ENCODE measurements at places on chromosomes 2 and 18.
A peak's percentile ranks its signal among the peaks of the same experiment; 100 is the strongest.

DNA sequence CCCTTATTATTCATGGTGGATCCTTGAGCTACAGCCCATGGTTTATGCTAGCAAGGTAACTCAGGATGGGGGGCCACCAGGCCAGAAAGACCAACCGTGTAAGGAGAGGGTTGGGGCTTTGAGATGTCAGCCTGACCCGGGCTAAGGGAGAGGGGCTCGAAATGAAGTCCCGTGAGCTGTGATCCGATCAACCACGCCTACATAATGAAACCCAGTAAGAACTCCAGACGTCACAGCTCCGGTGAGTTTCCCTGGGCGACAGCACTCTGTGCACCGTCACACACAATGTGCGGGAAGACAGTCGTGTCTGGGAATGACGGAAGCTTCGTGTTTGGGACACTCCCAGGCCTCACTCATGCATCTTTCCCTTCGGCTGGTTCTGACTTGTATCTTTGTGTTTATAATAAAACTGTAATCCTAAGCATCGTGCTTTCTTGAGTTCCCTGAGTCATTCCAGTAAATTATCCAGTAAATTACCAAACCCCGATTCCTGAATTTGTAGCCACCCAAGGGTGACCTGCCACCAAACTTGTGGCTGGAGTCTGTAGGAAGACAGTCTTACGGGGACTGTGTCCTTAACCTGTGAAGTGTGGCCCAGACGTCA lies 44.2 kb downstream of the CYP27C1 start:
- no peak for DNase-seq

GRCh38 chr2:51299370-51299769 lies 267.4 kb upstream of the NRXN1 start:
- DNase-seq, result no peak

GRCh38 chr18:48029296-48029986 lies 99.0 kb upstream of the SMAD2 start:
- DNase-seq, result no peak

DNA sequence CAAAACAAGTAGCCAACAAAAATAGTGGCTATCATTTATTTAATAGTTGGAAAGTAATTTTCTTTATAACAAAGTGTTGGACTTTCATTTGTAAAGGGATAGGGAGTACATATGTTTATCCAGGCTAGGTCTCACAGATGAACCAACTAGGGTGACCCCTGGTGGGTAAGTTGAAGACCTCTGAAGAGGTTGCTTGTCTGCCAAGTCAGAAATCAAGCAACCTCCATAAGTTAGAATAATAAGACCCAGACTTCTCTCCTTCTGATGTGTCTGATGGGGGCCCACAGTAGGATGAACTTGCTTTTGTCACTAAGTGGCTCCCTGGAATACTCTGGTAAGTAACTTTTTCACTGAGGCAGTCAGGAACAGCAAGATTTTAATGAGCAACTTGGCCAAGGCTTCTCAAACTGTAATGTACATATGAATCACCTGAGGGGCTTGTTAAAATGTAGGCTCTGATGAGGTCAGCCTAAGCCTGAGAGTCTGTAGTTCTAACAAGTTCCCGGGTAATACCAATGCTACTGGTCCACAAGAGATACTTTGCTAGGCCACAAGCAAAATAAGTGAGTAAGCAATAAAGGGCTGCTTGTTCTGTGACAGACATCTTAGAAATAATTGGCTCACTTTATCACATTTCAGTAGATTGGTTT lies 319.6 kb downstream of the PIK3C3 start:
- DNase-seq, result no peak

- no peak for DNase-seq
Observed at GRCh38 chr2:85611217-85611704, 605 bp downstream of the C2orf68 start.

DNA sequence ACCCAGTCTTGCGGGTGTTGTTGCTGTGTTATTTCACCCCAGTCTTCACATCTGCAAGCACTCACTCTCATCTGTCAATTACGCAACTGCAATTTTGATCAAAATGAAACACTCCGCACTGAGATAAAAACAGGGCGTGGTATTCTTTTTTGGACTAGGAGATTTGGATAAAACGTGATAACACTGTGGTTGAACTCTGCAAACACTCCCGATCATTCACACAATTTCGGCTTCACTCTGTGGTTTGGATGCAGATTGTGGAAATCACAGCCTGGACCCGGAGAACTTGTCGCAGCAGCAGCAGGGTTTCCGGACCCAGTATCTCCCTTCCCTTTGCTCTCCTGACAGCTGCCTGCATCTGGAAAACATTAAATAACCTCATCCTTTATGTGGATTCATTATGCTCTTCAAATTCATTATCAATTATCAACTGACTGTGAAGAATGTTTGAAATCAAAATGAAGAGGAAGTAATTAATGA lies 49.4 kb upstream of the APCDD1 start:
- no peak for DNase-seq

DNA sequence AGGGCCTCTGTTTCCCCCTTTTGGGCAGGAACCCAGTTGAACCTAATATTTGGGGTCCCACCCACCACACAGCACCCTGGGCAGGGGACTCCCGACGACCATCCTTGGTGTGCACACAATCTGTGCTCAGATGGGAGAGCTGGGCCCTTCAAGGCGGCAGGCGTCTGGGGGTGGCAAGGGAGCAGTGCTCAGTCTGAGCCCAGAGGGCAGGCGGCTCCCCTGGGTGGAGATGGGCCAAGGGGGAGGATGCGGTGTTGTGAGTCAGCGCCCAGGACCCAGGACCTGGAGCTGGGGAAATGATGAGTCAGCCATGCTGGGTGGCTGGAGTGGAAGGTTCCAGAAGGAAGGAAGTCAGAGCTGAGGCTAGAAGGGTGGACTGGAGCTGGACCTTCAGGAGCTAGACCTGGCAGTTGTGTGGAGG lies 3.8 kb downstream of the PROM2 start:
- DNase-seq, result peak; percentile 83

- DNase-seq, result no peak
Observed at GRCh38 chr2:3211256-3212060, 166.2 kb downstream of the EIPR1 start.

DNA sequence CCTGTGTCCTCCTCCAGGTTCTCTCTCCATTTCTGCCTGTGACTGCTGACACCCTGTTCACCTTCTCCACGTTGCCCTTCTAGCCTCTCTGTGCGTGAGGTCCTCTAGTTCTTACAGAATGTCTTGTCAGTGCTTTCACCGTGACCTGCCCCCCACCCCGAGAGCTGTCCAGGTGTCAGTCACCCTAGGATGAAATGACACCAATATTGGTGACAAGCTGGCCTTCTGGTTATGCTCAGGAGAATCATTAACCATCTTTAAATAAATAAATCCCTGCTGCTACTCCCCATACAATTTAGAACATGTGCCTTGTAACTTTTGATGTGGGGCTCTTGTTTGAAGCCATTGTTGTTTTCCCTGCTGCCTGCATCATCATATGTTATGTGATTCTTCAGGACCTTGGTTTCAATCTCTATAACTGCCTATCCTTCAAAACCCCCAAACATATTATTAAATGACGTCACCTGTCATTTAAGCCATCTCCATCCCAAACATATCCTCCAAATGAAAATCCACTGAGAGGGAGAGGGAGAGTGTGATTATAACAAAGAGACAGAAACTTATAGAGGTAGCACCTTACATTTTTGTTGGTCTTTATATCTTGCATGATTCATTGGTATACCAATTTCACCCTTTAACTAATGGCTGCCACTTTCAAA lies 496.3 kb downstream of the PARD3B start:
- DNase-seq, result no peak

- DNase-seq, result no peak
Observed at GRCh38 chr2:209525331-209525730, 101.5 kb downstream of the MAP2 start.

GRCh38 chr2:52308156-52308555 lies 1276.2 kb upstream of the NRXN1 start:
- no peak for DNase-seq

- no peak for DNase-seq
Observed at GRCh38 chr2:199987586-199987985, 32.2 kb downstream of the MAIP1 start.

- no peak for DNase-seq
Observed at GRCh38 chr18:286515-287310, 18.9 kb upstream of the THOC1 start.

GRCh38 chr2:213187833-213188532 lies 36.6 kb upstream of the IKZF2 start:
- DNase-seq, result peak; percentile 60

- DNase-seq, result no peak
Observed at GRCh38 chr2:36664696-36665076, 31.8 kb upstream of the VIT start.

- peak; percentile 87 for DNase-seq
Observed at GRCh38 chr2:43221763-43222474, 4.5 kb downstream of the ZFP36L2 start.

GRCh38 chr2:38466409-38466808 lies 89.3 kb upstream of the ATL2 start:
- no peak for DNase-seq
